ENCODE measurements at places on chromosomes 11 and 22. TPM values are rescaled to one million over a fixed set of nuclear protein-coding genes. Genes with fewer than 3 reads are reported as not detected.

PARVG gene
- not detected for total RNA-seq

KRTAP5-10 gene
- total RNA-seq = not detected

TMEM123 gene
- 172 TPM for total RNA-seq

GPHA2 gene
- total RNA-seq = not detected

KCNJ5 gene
- not detected for total RNA-seq

ZNF280B gene
- total RNA-seq = 1.7 TPM

MS4A4E gene
- total RNA-seq = not detected

NTM gene
- total RNA-seq = not detected

Measured in A549 treated with GW870086 at 1 μM for 4 hours (cell line).